Myocyte (in vitro differentiated cells): ENCODE measurements at places on chromosomes 11 and 22. TPM values are rescaled to one million over a fixed set of nuclear protein-coding genes. Genes with fewer than 3 reads are reported as not detected.

GRCh38 chr11:25970726-25971508 lies 361.0 kb upstream of the ANO3 start:
- DNase-seq: no peak

GRCh38 chr11:68271023-68271780 lies 571 bp downstream of the C11orf24 start:
- DNase-seq: peak; percentile 84

- no peak for DNase-seq
Measured at GRCh38 chr22:23534201-23534850, 45.8 kb downstream of the IGLL1 start.

DNA sequence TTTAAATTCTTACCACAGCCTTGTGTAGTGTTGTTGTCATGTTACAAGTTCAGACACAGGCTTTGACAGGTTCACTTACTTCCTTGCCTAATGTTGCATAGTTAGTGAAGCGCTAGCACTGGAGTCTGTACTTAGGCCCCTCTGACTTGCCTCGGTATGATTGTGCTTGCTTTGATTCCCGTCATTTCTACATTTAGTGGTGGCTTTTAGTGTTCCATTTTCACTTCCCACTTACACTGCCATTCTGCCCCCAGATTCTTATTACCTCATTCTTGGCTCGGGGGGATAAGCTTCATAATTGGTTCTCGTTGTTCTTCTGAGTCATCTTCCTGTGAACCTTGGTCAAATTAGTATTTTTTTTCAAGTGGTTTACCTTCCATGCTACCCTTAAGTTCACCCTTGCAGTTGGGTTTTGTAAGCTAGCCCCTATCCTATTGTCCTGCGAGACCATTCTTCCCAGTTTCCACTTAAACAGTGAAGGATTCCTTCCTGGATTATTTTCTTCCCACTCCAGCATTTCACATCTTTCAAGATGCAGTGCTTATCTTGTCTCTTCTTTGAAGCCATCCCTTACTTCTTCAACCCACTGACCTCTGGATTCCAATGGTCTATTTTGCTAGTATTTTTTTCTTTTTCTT lies 68.7 kb downstream of the DDX10 start:
- no peak for DNase-seq

GRCh38 chr22:41524251-41524661 lies 20.0 kb downstream of the POLR3H start:
- DNase-seq: no peak

The PLEKHB1 gene
- 0.32 and 0.68 TPM in 2 replicates for total RNA-seq

The SHISA8 gene
- 0.27 TPM in 1 of 2 replicates, not detected in the other for total RNA-seq

The CD3E gene
- total RNA-seq: not detected in 2 replicates
